ENCODE measurements at places on chromosomes 4 and X. TPM values are rescaled to one million over a fixed set of nuclear protein-coding genes. Genes with fewer than 3 reads are reported as not detected.

DNA sequence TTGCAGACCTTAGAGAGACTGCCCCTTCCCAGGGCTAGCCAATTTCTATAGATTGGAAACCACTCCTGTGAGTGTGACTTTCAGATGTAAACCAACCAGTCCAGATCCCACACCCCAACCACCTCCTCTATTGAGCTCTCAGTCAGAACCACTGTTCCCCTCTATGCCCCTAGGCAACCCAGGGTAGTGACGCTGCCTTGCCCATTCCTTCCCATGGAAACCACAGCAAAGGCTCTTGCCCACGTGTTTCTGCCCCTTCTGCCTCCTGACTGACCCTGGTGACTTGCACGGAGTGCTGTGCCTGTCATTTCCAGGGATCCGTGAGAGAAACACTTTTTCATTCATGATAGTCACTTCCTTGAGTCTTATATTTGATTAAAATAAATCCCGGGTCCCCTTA, 32.4 kb downstream of the CYTL1 start:
- H3K36me3 ChIP-seq = no peaks in the 10 kb centered on the region
- no peak overlapping the region for H3K27ac ChIP-seq
- H3K4me3 ChIP-seq = no peak overlapping the region
- peaks cover 26% of the 10 kb centered on the region for H3K27me3 ChIP-seq

The CCSER1 gene
- total RNA-seq = not detected

The FAM9C gene
- not detected for total RNA-seq

- no peak for DNase-seq
- peaks cover 19% of the 10 kb centered on the region for H3K4me1 ChIP-seq
- H3K27me3 ChIP-seq = peaks cover 5% of the 10 kb centered on the region
- no peak overlapping the region for H3K27ac ChIP-seq
Observed at GRCh38 chr4:104490096-104490769, 4.5 kb downstream of the CXXC4 start.

DNA sequence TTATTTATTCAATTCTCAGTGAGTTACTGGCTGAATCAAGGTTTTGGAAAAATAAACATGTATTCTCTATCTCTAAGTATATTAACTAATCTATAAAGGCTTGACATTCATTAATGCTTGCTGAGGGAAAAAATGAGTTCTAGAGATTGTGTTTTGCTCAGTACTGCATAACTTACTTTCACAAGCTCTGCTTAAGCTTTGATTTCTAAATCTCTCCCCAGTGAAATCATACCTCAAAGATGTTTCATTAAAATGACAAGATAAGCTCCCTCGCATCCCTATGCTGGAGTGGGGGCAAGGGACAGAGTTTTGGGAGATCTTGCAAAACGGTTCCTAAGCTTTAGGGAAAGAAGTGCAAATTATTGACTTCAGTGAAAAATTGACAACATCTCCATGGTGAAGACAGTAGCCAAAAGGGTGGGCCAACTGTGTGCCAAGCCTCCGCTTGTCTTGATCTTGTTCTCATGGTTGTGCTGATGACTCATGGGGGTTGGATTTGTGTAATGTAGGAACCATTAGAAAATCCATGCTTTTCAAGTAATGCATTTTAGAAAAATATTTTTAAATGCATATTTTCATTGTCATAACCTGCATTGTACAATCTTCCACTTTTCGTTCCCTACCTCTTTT, 521.4 kb downstream of the RPA4 start:
- H3K4me1 ChIP-seq = peaks cover 27% of the 10 kb centered on the region
- no peak for DNase-seq
- H3K4me3 ChIP-seq = no peak overlapping the region
- H3K36me3 ChIP-seq = peaks cover 6% of the 10 kb centered on the region

GRCh38 chrX:791479-792034, 161.0 kb downstream of the SHOX start:
- no peak overlapping the region for H3K4me3 ChIP-seq
- H3K27me3 ChIP-seq = peaks cover 7% of the 10 kb centered on the region
- no peaks in the 10 kb centered on the region for H3K4me1 ChIP-seq
- no peak overlapping the region for H3K27ac ChIP-seq

The MUC7 gene
- total RNA-seq = not detected

The ARMCX4 gene
- total RNA-seq = 11.2 TPM

- no peak for DNase-seq
- no peak overlapping the region for H3K4me3 ChIP-seq
- H3K4me1 ChIP-seq = peaks cover 46% of the 10 kb centered on the region
- no peak overlapping the region for H3K27ac ChIP-seq
Observed at GRCh38 chrX:110216027-110216426, 101.9 kb downstream of the AMMECR1 start.

DNA sequence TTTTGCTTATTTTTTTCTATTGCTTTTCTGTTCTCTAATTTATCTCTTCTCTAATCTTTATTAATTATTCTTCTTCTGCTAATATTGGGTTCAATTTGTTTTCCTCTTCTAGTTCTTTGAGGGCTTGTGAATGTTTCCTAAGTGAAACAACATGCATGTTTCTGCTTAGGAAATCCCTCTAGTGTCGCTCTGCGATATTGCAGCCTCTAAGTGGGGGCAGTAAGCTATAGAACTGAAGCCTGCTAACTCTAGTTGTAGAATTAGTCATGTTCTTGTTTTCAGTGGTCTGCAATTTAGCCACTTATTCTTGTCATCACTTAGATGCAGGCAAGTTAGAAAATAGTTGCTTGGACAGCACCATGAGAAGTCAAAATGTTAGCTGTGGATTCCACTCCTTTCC, 222.6 kb downstream of the SPIN4 start:
- H3K4me3 ChIP-seq = no peak overlapping the region
- no peaks in the 10 kb centered on the region for H3K4me1 ChIP-seq
- no peaks in the 10 kb centered on the region for H3K27me3 ChIP-seq
- H3K36me3 ChIP-seq = no peaks in the 10 kb centered on the region

DNA sequence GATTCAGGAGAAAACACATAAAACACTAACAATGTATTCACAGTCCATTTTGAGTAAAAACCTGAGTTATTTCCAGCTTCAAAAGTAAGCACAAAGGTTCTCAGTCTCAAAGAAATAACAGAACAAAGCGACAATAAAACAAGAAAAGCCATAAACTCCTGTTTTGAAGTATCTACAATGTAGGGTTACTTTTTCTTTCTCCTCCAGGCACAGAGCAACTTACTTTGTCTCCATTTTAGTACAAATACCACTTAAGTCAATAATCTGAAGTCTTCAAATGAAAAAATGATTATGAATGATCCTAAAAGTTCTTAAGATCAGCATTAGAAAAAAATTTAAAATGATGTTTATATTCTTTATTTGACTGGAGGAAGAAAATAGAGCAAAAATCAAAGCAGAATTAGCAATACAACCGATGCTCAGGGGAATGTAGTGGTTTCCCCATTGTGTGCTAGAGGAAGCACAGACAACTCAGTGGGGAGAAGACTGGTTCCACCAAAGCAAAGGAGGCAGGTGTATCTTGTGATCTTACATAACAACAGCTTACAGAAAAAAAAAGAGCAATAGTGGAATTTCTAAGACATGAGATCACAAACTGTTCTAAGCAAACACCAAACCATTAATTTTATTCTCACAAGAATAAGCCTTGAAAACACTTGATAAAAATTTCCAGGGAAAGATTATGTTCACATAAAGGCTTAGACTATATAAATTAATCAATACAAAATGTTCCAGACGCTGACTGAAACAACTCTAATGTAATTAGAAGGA, 35.1 kb downstream of the EPHA5 start:
- H3K27ac ChIP-seq = no peak overlapping the region
- no peaks in the 10 kb centered on the region for H3K36me3 ChIP-seq
- no peaks in the 10 kb centered on the region for H3K27me3 ChIP-seq
- no peak for DNase-seq
- H3K4me3 ChIP-seq = no peak overlapping the region
- no peaks in the 10 kb centered on the region for H3K4me1 ChIP-seq

DNA sequence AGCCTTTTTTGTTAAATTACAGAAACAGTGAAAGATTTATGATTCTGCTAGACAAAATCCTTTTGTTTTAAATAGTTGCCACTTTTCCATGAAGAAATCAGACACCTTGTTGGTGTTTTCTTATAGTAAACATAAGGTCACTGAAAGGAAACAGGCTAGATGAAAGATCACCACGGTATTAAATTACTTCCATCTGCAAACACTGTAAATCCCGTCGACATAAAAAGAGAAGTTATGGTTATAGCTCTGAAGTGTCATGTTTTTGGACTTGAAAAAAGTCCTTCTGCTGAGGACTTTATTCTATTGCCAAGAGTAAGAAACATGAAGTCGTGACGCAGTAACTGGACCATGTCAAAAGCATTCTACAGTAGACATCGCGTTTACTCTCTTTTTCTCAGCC, 567.6 kb upstream of the SLIT2 start:
- no peak overlapping the region for H3K27ac ChIP-seq
- H3K4me1 ChIP-seq = peaks cover 29% of the 10 kb centered on the region

DNA sequence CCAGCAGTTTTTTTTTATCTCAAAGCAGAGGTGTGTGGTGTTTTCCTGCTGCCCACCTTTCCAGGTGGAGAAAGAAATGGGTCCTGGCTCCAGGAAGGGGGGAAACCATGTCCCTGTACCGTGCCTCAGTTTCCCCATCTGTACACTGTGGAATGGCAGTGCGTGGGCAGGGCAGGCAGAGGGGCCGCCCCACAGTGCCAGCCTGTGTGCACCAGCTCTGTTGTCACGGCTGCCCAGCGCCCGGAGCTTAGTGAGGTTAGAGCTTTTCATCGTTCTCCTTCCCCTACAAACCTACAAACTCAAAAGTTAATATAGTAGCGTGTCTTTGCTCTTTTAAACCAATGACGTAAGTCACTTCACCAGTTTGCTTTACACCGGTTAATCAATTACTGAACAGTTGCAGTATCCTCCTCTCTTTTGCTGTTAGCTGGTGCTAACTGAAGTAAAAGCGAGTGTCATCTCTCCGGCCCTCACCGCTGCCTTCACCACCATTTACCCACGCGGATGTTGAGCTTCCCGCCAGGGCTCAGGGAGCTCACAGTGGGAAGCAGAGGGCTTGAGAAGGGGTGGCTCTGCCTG, 114.8 kb upstream of the ADRA2C start:
- H3K4me3 ChIP-seq = no peak overlapping the region
- peaks cover 60% of the 10 kb centered on the region for H3K27me3 ChIP-seq
- H3K36me3 ChIP-seq = no peaks in the 10 kb centered on the region

The PLP1 gene
- 0.34 TPM for total RNA-seq

- peaks cover 17% of the 10 kb centered on the region for H3K36me3 ChIP-seq
- H3K27me3 ChIP-seq = no peaks in the 10 kb centered on the region
- peak overlapping the region; percentile 76 for H3K4me3 ChIP-seq
- peak overlapping the region; percentile 86 for H3K27ac ChIP-seq
Observed at GRCh38 chr4:55866973-55867574, 13.6 kb downstream of the EXOC1 start.

GRCh38 chr4:1321486-1321885, 25.5 kb upstream of the UVSSA start:
- peaks cover 26% of the 10 kb centered on the region for H3K36me3 ChIP-seq
- H3K4me3 ChIP-seq = no peak overlapping the region
- H3K4me1 ChIP-seq = no peaks in the 10 kb centered on the region
- DNase-seq = no peak

GRCh38 chr4:2261110-2261852, 628 bp downstream of the MXD4 start:
- peak; percentile 15 for DNase-seq
- no peaks in the 10 kb centered on the region for H3K27me3 ChIP-seq
- H3K4me1 ChIP-seq = peaks cover 10% of the 10 kb centered on the region
- no peaks in the 10 kb centered on the region for H3K36me3 ChIP-seq
- H3K27ac ChIP-seq = peak overlapping the region; percentile 49
- peak overlapping the region; percentile 82 for H3K4me3 ChIP-seq

The FGFRL1 gene
- 16.0 TPM for total RNA-seq

GRCh38 chrX:63784346-63784901, 590 bp downstream of the ARHGEF9 start:
- no peaks in the 10 kb centered on the region for H3K36me3 ChIP-seq
- no peak for DNase-seq
- H3K27ac ChIP-seq = no peak overlapping the region
- no peak overlapping the region for H3K4me3 ChIP-seq
- peaks cover 2% of the 10 kb centered on the region for H3K27me3 ChIP-seq

The SASH3 gene
- not detected for total RNA-seq

DNA sequence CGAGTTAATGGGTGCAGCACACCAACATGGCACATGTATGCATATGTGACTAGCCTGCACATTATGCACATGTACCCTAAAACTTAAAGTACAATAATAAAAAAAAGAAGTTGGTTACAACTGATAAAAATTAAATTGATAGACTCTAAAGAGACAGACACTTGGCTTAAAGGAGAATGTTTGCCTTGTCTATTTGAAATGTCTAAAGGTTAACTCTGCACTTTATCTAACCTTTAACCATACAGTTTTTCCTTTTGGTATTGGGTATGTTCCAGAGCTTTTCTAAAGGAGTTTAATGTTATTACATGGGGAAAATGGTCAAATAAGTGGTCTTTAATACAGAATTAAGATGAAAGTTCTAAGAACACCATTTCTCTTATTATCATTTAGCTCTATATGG, 145.1 kb upstream of the HCCS start:
- peaks cover 3% of the 10 kb centered on the region for H3K4me1 ChIP-seq
- no peak overlapping the region for H3K4me3 ChIP-seq
- H3K36me3 ChIP-seq = no peaks in the 10 kb centered on the region
- no peak for DNase-seq
- no peak overlapping the region for H3K27ac ChIP-seq

The PPP1R2C gene
- not detected for total RNA-seq

- no peaks in the 10 kb centered on the region for H3K36me3 ChIP-seq
- no peak overlapping the region for H3K4me3 ChIP-seq
- DNase-seq = no peak
- no peaks in the 10 kb centered on the region for H3K27me3 ChIP-seq
Observed at GRCh38 chr4:161160718-161161117, 1003.1 kb downstream of the FSTL5 start.

GRCh38 chr4:8315435-8316250, 46.1 kb downstream of the HTRA3 start:
- peak overlapping the region; percentile 59 for H3K27ac ChIP-seq
- H3K4me3 ChIP-seq = peak overlapping the region; percentile 73
- peak; percentile 69 for DNase-seq
- H3K4me1 ChIP-seq = peaks cover 18% of the 10 kb centered on the region

DNA sequence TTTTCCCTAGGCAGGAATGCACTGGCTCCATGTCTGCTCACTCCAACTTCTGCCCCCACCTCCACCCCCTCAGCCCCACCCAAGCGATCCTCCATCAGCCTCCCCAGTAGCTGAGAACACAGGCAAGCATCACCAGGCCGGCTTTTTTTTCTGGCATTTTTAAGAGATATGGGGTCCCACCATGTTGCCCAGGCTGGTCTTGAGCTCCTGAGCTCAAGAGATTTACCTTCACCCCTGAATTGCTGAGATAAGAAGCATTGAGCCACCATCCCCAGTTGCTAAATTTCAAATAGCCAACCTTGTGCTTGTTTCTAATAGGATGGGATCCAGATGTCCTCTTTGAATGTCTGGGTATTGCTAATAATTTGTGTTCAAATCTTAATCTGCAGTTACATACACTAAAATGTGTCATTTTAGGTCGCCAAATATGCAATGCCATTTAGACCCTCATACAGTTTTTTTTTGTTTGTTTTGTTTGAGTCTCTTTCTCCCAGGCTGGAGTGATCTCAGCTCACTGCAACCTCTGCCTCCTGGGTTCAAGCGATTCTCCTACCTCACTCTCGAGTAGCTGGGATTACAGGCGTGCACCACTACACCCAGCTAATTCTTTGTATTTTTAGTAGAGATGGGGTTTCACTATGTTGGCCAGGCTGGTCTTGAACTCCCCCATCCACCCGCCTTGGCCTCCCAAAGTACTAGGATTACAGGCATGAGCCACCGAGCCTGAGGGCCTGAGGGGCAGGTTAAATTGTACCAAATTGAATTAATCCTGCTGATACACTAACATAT, 8.8 kb downstream of the LARP7 start:
- H3K4me1 ChIP-seq = no peaks in the 10 kb centered on the region
- no peak overlapping the region for H3K4me3 ChIP-seq
- DNase-seq = no peak
- no peak overlapping the region for H3K27ac ChIP-seq
- peaks cover 6% of the 10 kb centered on the region for H3K36me3 ChIP-seq
- no peaks in the 10 kb centered on the region for H3K27me3 ChIP-seq

All from HFFc6 (cell line).